Lung microvascular endothelial cell (primary cell): ENCODE measurements at places on chromosomes 4 and X.

DNA sequence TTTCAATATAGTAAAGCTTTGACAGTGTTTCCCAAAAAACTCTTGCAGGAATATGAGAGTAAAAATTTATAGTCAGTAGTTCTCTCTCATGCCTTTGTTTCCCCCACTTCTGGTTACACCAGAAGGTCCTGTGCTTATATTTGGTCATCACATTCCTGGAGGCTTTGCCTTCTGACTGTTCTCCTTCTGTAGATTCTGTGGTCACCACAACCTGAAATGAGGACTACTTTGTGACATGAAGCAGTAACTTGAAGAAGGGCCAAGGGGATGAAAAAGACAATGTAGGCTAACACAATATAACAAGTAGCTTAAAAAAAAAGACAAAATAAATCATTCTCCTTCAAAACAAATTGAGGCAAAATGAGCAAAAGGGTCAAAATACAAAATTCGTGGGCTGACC is 366.2 kb upstream of the NR3C2 start:
- no peak for DNase-seq

DNA sequence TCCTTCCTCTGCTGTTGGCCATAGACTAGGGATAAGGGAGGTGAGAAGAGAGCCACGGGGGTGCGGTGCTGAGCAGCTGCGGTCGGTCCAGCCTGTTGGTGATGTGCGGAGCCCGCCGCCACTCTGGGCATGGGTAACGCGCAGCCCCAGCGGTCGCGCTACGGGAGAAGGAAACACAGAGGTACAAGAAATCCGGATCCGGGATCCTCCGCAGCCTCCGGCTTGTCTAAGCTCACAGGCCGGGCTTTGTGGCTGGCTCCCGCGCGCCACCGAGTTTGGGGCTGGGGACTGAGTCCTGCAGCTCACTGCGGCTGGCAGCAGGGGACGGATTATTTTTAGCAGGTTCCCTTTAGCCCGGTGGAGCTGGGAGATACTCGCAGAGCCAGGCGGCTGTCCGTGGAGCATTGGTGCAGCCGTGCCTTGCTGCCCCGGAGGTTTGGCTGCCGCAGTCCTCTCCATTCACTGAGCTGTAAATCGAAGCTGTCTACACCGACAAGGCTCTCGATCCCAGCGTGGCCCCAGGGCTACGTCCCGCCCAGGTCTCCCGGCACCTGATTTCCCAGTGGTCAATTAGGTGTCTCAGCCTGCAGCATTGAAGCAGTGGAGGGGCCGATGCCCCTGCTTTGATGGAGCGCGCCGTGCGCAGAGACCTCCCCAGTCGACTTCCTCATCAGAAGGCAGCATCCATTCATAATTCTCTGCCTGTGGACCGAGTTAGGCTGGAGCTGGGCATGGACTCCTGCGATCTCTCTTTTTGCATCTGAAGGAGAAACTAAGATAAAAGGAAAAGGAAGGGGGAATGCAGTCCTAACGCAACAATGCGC is 81.9 kb upstream of the SCML1 start:
- no peak for DNase-seq

- no peak for DNase-seq
Observed at GRCh38 chr4:124753941-124754581, 41.5 kb upstream of the ANKRD50 start.

DNA sequence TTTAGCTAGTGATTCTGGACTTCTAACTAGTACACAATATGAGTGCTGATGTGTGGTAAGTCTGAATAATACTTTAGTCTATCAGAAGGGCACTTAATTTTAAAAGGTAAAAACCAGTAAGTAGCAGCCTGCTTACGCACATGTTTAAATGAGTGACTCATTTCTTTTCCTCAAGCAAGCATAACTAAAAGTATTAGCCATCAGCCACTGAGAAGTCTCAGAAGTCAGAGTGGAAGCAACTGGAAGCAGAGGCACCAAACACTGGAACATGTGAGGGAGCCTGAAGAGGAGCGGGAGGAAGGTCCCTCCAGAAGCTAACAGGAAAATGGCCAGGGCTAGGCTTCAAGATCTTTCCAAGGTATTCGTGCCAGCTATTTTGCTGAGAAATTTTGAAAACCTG is 257.7 kb downstream of the RAPGEF2 start:
- no peak for DNase-seq

GRCh38 chr4:87489678-87490077 is 39.5 kb downstream of the SPARCL1 start:
- peak; percentile 56 for DNase-seq

DNA sequence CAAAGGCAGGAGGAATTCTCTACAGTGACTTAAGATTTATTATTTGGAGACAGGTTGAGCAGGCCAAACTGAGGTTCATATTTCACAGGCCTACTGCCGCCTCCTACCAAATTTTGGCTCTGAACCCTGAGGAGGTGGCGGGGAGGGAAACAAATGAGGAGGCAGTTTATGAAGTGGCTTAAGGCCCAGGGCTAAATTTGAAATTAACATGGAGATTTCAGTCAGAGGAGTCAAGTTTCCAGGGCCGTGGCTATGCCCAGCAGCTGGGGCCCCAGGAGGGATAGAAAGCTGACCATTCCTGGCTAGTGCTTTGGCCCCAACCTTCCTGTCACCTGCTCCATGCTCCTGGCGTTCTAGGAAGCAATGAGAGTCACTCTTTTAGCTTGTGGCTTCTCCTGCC is 73.4 kb upstream of the ARHGAP36 start:
- DNase-seq = no peak
